ENCODE measurements at places on chromosomes 1 and 21.

DNA sequence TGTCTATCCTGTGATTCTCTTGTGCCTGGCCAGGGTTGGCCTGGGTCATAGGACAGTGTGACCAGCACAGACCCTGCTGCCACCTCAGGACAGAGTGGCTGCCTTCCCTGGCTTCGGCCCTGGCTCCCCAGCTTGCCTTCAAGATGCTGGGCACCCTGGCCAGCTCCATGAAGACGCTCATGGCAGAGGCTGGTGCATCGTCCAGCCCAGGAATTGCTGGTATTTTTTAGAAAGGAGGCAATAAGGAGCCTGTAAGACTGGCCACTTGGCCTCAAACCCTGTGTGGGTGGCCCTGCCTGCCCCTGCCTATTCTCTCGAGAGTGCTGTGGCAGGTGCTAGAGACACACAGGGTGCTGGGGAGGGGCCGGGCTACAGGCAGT lies 70.4 kb upstream of the ACTRT2 start:
- no peak for DNase-seq

DNA sequence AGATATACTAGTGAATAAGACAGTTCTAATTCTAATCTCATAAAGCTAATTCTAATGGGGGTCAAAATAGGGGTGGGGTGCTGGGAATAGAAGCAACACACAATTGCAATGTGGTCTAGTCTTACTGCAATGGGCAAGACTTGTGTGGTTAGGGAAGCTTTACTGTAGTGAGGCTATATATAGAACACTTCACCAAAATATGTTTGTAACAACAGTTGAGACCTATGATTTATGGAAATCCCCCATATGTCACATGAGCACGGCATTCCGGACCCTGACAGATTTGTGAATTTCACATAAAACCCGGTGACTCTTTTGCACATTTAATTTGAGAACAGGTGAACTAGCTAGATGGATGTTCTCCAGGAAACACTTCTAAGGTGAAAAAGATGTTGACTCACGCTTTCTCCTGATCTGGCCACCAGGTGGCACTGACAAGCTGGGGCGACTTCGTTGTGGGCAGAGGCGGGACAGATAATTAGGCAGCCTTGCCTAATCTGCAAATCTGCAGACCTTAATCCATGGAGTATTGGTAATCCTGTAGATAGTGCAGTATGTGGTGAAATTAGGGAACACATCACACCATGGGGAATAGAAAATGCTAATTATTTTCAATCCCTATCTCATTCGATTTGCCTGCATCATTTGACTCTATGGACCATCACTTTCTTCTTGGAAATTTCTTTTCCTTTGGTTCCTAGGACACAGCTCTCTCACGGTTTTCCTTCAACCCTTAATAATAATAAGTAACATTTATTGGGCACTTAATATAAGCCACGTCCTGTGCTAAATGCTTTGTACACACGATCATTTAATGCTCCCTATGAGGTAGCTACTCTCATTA lies 37.7 kb downstream of the KIAA0040 start:
- peak; percentile 63 for DNase-seq

GRCh38 chr1:61898658-61899057 lies 156.4 kb downstream of the PATJ start:
- DNase-seq, result no peak

DNA sequence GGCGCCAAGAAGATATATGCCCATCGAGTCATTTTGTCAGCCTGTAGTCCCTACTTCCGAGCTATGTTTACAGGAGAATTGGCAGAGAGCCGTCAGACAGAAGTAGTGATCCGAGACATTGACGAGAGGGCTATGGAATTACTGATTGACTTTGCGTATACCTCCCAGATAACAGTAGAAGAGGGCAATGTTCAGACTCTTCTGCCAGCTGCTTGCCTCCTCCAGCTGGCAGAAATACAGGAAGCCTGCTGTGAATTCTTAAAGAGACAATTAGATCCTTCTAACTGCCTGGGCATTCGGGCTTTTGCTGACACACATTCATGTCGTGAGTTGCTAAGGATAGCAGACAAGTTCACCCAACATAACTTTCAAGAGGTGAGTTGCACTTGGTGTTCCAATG lies 19.1 kb downstream of the KLHL20 start:
- no peak for DNase-seq

- peak; percentile 2 for DNase-seq
Observed at GRCh38 chr1:201171063-201172036, 17.1 kb upstream of the TMEM9 start.

DNA sequence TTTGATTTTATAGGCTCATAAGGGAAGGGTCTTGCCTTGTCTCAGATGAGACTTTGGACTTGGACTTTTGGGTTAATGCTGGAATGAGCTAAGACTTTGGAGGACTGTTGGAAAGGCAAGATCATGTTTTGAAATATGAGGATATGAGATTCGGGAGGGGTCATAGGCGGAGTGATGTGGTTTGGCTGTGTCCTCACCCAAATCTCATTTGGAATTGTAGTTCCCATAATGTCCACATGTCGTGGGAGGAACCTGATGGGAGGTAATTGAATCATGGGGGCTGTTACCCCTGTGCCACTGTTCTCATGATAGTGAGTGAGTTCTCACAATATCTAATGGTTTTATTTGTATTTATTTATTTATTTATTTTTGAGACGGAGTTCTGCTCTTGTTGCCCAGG lies 6.9 kb upstream of the CSDE1 start:
- peak; percentile 19 for DNase-seq

GRCh38 chr1:171961861-171962260 lies 120.6 kb downstream of the DNM3 start:
- no peak for DNase-seq

- DNase-seq, result peak; percentile 4
Observed at GRCh38 chr1:77089756-77090155, 129.5 kb downstream of the PIGK start.

GRCh38 chr1:205030896-205031295 lies 12.1 kb upstream of the CNTN2 start:
- no peak for DNase-seq

GRCh38 chr1:225476538-225476988 lies 48.7 kb upstream of the LBR start:
- DNase-seq, result no peak

DNA sequence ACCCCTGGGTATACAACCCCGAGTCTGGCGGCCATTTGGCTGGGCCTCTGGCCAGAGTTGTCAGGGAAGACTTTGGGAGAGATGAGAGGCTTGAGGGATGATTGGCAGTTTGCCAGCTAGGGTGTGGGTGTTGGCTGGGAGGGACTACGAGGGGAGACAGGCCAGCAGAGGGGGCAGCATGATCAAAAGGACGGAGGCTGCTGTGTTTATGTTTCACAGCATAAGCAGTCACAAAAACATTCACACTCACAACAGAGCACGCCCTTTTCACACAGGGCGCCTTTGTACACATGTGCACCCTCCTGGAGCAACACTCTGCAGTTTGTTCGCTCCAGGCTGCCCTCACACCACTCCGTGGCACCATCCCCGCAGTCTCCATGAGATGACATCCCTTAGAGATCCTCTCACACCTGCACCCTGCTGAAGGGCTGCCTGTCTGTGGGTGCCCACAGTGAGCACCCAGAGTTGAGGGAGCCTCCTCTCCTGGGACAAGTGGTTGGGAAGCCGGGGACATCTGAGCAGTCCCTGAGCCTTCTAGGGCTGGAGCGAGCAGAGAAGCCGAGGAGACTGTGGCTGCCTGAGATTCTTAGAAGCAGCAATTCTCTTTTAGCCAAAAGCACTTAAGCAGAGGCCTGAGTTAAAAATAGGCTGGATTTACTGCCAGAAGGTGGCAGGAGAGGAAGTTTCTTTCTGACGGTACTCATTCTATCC lies 15.4 kb downstream of the EFNA3 start:
- DNase-seq, result peak; percentile 59

DNA sequence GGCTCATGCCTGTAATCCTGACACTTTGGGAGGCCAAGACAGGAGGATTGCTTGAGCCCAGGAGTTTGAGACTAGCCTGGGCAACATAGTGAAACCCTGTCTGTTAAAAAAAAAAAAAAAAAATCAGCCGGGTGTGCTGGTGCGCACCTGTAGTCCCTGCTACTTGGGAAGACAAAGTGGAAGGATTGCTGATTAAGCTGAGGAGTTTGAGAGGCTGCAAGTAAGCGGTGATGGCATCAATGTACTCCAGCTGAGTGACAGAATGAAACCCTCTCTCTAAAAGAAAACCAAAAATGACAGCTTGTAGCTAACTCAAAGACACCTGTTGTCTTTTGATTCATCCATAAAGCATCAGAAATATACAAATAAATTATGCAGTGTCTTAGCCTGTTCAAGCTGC lies 31.8 kb downstream of the SIPA1L2 start:
- DNase-seq, result no peak

- DNase-seq, result peak; percentile 84
Observed at GRCh38 chr1:63691701-63692425, 82.0 kb upstream of the ROR1 start.

GRCh38 chr1:6785728-6786505 lies 663 bp downstream of the CAMTA1 start:
- no peak for DNase-seq

GRCh38 chr1:62237361-62237760 lies 42.7 kb downstream of the L1TD1 start:
- no peak for DNase-seq

GRCh38 chr1:88191917-88192316 lies 492.2 kb upstream of the PKN2 start:
- no peak for DNase-seq

DNA sequence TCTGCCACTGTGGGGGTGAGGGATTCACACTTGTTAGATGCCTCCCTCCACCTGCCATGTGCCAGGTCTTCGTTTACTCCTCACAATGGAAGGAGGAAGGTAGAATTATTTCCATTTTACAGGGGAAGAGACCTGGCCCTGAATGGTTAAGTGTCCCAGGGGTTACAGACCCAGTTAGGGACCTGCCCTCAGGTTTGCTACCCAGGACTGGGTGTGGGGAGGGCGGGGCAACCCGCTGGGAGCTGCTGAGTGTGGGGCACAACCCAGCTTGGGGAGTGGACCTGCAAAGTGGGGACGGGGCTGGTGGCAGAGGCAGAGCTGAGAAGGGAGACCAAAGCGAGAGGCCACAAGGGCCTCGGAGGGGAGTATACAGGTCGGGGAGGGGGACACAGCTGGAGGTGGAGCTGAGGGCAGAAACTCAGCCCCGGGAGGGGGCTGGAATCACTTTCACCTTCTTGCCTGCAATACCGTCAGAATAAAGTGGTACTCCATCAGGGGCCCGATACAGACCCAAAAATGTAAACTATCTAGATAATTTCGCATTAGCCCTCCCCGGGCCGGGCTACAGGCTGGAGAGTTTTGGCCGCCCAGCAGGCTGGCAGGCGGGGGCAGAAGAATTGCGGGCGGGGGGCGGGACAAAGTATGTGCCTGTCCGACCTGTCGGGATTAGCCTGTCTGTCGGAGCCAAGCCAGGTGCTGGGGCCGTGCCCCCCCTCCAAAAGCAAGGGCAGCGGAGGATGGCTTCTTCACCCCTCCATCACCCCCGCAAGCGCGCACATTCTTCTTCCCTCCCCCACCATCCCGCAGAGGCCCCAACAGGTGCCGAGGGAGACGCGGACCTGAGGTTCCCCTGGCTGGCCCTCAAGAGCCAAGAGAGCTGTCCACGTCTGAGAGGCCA lies 1.4 kb downstream of the RSPO1 start:
- no peak for DNase-seq

- peak; percentile 40 for DNase-seq
Observed at GRCh38 chr1:150262388-150263320, 5.1 kb downstream of the CA14 start.

GRCh38 chr21:42266971-42267556 lies 48.1 kb downstream of the ABCG1 start:
- no peak for DNase-seq
